ENCODE measurements at places on chromosomes 5 and 9.

- DNase-seq: no peak
Measured at GRCh38 chr5:155514105-155514563, 500.6 kb downstream of the KIF4B start.

- DNase-seq: no peak
Measured at GRCh38 chr9:106307670-106308069, 555.3 kb upstream of the ZNF462 start.

- DNase-seq: no peak
Measured at GRCh38 chr5:176877793-176878331, 21.3 kb downstream of the HK3 start.

DNA sequence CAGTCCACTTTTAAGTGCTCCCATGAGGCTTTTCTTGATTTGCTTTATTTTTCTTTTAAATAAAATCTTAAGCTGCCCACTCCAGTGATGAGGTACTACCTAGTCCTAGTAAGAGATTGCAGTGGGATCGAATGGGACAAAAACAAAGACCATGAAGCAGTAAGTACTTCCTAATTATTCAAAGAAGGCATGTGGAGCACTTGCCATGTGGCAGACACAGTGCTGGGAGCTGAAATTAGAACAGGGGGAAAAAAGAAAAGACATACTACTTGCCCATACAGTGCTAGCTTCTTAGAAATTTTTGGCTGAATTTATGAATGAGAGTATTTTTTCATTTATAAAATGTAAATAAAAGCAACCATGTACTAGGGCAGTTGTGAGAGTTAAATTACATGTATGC, 239.9 kb upstream of the TNC start:
- no peak for DNase-seq

- DNase-seq: no peak
Measured at GRCh38 chr9:132973166-132973565, 5.3 kb upstream of the GFI1B start.

DNA sequence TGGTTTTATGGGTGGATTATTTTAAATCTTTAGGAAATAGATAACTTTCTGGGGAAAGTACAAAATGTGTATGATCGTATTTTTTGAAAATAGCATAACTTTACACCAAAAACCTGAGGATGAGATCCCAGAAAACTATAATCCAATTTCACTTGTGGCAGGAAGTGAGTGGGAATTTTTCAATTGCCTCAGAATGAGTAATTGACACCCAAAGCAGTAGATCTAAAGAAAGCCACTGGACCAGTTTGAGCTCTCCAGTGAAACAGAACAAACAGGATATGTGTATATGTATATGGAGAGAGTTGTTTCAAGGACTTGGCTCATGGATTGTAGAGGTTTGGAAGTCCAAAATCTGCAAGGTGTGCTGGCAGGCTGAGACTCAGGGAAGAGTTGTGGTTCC, 109.2 kb upstream of the SHB start:
- DNase-seq: no peak

DNA sequence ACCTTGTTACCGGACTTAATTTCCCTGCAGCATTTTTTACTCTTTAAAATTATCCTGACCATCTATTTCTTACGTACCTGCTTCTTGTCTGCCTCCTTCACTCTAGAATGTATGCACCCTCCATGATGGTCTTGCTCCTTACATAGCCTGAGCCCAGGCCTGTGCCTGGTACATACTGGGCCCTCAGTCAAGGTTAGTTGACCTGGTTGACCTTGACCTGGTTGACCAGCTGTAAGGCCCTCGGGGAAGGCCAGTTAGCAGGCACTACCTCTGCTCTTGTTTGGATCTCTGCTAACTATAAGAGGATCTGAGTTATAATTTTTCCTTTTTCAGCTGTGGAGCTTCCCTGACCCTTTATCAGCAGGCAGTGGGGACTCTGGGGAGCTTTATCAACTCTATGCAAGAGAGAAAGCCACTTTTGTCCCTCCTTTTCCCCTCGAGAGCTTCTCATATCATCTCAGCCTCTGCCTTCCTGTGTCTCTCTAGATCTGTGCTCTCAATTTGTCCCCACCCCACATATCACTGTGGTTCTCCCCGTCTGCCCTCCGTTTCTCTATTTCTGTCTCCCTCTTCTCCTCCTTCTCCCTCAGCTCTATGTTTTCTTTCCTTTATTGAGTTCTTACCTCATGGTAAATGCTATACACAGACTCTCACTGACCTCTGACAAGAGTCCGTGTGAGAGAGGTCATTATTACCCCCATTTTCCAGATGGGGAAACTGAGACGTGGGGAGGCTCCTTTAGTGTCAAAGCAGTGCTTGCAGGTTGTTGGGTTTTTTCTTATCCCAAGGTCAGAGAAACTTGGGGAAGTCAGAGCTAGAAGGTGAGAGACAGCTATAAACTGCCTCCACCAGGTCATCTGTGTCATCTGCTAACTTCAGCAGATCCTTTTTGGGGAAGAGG, 28.6 kb downstream of the SPRY4 start:
- no peak for DNase-seq

GRCh38 chr9:69582018-69582417, 90.2 kb downstream of the APBA1 start:
- no peak for DNase-seq

DNA sequence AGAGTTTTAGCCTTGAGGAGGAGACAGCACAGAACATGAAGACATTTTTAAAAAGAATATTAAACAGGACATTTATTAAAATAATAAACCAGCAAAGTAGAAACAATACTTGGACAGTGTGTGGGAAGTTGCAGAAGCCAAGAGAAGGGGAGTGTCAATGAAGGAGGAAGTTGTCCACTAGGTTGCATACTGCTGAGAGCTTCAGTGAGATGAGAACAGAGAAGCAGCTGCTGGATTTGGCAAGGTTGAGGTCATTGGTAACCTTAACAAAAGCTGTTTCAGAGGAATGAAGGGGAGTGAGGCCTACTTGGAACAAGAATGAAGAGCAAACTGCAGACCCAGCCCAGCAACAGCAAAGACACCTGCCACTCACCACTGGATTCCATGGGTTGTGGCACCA, 11.4 kb downstream of the BHMT start:
- no peak for DNase-seq

GRCh38 chr5:34652466-34652865, 3.7 kb upstream of the RAI14 start:
- DNase-seq: no peak

DNA sequence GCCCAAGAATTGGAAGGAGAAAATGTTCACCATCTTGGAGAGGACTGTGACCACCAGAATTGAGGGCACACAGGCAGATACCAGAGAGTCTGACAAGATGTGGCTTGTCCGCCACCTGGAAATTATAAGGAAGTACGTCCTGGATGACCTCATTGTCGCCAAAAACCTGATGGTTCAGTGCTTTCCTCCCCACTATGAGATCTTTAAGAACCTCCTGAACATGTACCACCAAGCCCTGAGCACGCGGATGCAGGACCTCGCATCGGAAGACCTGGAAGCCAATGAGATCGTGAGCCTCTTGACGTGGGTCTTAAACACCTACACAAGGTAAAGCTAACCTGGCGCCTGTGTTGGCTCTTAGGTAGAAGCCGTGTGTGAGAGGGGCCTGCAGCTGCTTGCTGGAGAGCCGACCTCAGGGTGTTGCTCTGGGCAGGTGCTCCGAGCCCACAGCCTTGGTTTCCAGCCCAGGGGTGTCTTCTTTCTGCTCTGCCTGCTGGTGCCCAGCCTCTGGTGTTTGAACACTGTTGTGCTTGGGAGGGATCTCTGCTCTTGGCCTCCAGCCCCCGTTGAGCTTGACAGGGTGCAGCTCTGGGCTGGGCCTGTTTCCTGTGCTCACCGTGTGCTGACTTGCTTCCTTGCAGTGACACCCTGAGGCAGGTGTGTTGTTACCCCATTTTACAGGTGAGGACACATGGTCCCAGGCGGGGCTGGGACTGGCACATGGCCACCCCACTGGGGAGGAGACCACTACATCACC, 10.9 kb downstream of the EXOC3 start:
- DNase-seq: no peak

- no peak for DNase-seq
Measured at GRCh38 chr5:98455665-98456064, 317.8 kb upstream of the RGMB start.

DNA sequence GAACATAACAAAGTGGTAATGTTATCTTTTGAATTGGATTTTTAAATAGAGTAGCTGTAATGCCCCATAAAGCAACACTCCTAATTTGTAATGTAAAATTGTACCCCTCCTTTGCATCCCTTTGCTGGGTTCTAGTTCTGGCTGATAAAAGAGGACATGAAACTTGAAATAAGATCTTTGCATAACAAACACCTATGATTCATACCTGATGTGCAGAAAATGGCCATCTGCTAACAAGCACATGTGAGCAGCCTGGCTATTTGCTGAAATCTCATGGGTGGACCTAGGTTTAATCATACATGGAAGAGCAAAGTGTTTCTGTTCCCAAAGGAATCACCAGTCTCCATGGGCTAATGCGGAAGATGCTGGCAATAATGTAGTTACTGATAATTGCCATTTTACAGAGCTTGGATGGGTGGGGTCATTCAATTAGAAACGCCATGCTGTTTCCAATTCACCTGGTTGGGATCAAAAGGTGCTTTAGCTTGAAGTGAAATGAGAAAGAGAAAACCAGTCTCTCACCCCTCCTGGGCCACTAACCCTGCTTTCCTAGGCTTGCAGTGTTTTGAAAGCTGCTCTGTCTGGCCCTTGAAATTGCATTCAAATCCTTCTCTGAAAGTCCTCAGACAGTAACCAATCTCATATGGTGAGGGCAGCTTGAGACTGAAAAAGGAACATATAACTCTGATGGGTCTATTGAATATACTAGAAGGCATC, 585.1 kb downstream of the TLE4 start:
- no peak for DNase-seq

- DNase-seq: no peak
Measured at GRCh38 chr5:116360008-116360853, 214.4 kb downstream of the SEMA6A start.

GRCh38 chr5:142445266-142445665, 120.4 kb upstream of the SPRY4 start:
- no peak for DNase-seq

- DNase-seq: no peak
Measured at GRCh38 chr5:129438322-129438721, 21.8 kb upstream of the ADAMTS19 start.

- DNase-seq: no peak
Measured at GRCh38 chr5:178120607-178121357, 7.5 kb downstream of the N4BP3 start.

- DNase-seq: no peak
Measured at GRCh38 chr9:33022755-33023154, 2.3 kb upstream of the DNAJA1 start.

DNA sequence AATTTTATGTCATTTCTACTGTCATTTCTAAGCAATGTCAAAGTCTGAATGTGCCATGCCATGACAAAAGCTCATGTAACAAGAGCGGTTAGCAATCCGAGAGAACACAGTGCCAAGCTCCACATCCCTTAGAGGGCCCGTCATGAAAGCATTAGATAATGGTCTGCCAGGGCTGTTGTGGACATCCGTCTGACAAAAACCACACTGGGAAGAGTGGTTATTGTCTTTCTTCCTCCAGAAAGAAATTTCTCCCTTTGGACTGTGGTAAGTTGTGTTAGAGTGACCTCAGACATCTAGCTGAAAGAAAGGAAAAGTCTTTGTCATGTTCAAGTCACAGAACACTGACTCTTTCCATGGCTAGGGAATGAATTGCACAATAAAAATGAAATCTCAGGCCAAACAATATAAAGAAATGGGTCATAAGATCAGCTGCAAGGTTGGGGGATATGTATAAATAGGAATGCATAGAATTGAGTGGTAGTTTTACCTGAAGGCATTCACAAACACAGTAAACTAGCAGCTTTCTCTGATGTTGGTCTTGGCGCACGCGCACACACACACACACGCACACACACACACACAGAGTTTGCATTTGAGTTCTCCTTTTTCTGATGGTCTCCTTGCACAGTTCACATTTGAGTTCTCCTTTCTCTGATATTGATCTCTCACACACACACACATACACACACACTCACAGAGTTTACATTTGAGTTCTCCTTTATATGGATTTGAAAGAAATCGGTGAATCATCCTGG, 5.3 kb downstream of the SLC1A3 start:
- DNase-seq: no peak

DNA sequence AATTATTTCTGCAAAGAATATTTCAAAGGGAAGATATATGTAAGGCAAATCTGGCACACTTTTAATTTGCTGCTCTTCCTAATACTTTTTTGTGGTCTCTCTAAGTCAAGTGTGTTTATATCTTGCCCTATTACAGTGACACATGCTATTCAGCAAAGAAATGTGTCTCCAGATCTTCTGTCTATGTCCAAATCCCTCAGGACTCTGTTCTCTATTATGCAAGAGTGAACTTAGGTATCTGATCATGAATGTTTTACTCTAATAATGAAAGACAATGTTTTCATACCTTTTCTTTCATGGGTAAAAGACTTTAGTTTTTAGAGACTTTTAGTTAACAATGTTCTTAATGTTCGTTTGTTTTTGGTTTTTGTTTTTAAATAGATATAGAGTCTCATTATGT, 255.4 kb upstream of the DAB2 start:
- DNase-seq: no peak

DNA sequence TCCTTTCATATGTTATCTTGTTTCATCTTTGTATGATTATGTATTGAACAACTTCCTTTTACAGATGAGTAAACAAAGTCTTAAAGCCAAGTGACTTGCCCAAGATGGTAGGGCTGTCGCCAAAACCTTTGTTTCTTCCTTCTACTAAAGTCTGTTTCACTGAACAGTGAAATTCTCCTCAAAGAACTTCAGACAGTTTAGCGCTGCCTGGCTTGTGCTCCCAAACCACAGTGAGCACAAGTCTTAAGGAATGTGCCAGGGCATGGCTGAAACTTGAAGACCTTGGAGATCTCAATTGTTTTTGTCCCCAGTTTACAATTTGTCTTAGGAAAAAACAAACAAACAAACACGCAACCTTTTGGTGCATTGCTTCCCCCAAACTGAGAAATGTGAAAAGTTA, 273.5 kb downstream of the CRB2 start:
- no peak for DNase-seq

GRCh38 chr9:113387560-113388230, 10.9 kb upstream of the HDHD3 start:
- no peak for DNase-seq

GRCh38 chr5:173868096-173868880, 19.9 kb upstream of the CPEB4 start:
- DNase-seq: no peak

- peak; percentile 41 for DNase-seq
Measured at GRCh38 chr5:95822542-95823181, at the start of gene GLRX. GLRX (minus strand) TSS chr5:95822726; CDS start chr5:95822662, 64 bp downstream.

DNA sequence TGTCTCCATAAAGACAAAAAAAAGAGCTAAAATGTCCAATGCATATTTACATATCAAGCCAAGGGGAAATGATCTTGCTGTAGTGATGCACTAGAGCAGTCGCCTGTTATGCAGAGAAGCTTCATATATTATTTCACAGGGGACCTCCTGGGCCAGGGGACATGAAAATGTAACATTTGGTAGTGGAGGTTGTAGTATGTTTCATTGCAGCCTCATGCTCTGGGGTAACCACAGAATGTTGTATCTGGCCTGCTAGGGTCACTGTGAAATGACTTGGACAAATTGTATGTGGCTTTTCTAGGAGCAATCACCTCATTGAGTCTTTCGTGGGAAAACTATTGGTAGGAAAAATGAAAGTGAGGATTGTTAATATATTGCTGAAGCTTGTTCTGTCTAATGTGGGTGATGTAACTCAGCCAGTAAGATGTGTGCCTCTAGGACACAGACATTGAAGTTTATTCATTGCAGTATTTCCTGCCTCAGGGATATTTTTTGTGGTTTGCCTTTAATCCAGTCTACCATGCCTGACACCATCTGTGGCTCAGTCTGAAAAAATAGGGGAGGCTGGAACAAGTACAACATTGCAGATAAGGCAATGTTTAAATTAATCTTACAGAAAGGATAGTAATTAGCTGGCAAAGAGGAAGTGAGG, 430.8 kb upstream of the TNC start:
- DNase-seq: no peak

- no peak for DNase-seq
Measured at GRCh38 chr5:75469017-75469416, 42.4 kb downstream of the CERT1 start.

Measured in hypothalamus (tissue), 51 donors.